ENCODE measurements at places on chromosomes 16 and 17.

DNA sequence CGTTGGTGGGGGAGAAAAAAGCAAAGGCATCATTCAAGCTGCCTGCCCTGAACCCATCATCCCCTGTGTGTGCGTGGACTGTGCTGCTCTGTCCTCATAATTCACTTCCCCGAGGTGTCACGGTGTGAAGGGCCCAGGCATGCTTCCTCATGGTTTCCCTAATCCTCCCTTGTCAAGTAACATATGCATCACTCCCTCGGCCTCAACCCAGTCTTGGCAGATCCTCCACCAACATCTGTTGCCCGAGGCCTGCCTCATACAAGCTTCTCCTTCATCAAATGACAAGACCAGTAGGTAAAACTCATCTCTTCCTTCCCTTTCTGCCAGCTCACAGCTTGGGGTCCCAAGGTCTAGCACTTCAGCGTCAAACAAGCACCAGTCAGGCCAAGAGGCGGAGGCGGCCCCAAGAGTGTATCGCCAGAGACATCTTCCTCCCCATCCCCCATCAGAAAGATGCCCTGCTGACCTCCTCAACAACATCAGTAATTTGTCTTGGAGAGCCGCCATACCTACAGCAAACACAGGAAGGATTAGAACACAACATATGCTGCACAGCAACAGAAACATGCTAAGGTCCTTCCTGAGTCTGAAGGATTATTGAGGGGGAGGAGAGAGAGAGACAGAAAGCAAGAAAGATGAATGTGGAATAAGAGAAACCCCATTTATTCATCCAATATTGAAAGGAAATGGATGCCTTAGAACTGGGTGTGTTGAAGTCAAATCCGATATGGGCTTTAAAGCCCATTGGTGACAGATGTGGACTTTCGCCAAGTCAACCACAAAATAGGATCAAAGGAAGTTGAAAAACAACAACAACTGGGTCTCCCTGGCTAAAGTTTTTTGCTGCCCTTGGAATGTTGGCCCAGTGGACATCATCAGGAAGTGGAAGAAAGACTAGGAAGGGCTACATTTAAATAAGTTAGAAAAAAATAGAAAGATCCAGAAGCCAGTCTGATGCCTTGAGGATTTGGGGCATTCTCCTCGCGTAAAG lies 38.4 kb downstream of the SOX9 start:
- no peak for DNase-seq

DNA sequence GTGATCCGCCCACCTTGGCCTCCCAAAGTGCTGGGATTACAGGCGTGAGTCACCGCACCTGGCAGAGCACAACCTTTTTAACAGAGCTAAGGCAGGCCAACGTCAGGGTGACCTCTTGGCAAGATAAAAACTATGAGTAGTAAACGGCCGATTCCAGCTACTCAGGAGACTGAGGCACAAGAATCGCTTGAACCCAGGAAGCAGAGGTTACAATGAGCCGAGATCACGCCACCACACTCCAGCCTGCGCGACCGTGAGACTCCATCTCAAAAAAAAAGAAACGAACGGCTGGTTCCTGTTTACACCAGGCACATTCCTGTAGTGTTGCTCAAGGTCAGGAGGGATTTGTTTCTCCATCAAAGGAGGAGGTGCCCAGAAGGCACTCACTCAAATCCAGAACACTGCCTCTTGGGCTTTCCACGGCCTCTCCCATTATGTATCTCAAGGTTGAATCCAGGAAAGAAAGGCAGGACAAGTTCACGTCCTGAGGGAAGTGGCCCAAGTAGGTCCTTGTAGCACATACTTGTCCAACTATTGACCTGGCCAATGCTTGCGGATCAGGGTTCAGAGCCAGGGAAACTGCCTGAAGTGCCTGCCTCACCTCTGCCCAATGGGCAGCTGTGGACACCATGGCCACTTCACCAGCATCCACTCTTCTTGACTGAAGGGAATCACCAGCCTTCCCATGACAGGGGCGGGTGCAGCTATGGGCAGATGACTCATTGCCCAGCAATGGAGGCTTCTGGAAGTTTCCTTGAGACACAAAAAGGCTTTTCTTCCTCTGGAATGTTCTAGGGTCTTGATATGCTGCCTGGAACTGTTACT lies 13.5 kb downstream of the KNOP1 start:
- DNase-seq = no peak

DNA sequence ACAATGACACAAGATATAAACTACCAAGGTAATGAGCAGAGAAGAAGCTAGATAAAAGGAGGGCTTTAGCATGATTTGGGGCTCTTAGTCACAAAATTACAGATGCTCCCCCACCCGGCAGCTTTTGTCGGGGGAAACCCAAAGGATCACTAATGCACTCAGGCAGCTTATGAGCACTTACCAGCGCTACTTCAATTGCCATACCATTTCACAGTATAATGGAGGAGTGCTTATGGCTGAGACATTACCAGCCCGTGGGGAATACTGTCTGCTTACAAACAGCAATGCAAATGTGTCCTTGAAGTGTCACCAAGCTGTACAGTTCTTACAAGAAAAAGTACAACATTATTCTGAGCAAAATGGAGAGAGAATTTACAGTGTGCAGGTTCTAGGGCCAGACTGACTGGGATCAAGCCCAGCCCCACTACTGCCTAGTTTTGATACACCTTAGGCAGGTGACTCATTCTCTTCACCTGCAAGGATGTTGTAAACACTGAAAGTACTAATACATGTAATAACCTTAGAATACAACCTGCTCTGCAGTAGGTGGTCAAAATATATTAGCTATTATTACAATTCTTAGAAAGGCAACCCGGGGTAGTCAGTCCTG lies 16.3 kb downstream of the ANKFY1 start:
- DNase-seq = no peak

GRCh38 chr17:29051194-29051593 lies 8.3 kb downstream of the PIPOX start:
- DNase-seq = no peak

DNA sequence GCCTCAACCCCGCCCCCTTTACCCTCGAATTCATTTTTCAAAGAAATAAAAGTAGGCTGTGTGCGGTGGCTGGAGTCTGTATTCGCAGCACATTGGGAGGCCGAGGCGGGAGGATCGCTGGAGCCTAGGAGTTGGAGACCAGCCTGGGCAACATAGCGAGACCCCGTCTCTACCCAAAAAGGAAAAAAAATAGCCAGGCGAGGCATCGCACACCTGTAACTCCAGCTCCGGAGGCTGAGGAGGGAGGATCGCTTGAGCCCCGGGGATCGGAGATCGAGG lies 671 bp upstream of the TOP2A start:
- DNase-seq = no peak

GRCh38 chr17:49634485-49634860 lies 43.4 kb downstream of the SPOP start:
- no peak for DNase-seq

DNA sequence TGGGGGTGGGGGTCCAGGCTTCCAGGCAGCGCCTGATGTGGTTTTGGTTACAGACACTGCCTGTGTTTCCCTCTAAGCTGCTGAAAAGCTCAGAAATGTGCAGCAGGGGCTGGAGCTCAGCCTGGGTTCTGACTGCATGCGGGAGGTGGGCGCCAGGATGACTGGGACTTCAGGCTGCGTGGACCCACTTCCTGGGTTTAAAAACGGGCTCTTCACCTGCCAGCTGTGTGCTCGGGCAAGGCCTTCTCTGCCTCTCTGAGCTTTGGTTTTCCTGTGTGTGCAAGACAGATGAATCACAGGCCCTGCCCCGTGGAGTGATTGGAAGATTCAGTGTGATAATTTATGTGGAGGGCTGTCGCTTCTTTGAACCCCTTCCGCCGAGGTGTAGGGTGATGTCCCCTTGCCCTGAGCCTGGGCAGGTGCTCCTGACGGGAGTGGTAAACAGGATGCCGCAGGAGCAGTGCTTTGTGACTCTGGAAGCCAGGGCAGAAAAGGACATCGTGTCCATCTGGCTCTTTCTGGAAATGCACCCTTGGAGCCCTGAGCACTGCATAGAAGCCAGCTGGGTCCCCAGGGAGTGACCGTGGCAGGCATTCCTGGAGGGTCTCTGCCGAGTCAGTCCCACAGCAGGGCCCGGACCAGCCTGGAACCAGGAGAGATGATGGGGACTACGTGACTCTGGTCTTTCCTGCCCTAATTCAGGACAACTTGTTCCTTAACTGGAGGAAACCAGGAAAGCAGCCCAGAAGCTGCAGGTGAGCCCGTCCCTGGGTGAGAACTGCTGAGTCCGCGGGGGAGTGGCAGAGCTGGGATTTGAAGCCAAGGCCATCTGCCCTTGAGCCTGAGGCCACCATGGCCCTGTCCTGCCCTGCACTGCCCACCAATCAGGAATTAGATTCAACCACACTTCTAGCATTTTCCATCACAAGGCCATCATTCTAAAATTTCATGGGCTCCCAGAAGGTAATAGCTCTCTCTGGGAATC lies 28.5 kb upstream of the SLC7A5 start:
- DNase-seq = peak; percentile 22

DNA sequence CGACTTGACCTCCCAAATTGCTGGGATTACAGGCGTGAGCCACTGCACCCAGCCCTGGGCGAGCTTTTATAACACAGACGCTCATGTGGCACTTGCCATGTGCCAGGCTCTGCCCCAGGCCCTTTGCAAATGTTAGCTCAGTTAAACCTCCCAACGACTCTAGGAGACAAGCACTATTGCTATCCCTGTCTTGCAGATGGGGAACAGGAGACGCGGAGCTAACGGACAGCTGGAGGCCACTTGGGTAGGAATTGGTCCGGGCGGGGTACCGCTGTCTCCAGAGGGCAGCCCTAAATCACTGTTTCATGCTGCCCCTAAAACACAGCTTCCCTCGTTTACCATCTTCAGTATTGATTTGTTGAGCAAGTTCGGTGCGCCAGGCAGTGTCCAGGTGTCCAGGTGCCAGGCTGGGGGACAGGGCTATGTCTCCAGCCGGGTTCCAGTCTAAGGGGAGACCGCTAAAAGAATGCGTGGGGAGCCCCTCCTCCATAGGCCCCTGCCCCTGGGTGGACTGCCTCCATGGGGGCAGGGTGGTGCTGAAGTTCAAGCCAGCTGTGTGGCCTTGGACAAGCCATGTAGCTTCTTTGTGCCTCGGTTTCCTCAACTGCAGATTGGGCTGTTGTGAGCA lies 23.7 kb downstream of the TMEM235 start:
- DNase-seq = no peak

- DNase-seq = no peak
These were observed 4.2 kb downstream of the ZNF843 start for GRCh38 chr16:31438414-31438813.

GRCh38 chr17:55236316-55236715 lies 28.4 kb upstream of the HLF start:
- no peak for DNase-seq

- peak; percentile 75 for DNase-seq
These were observed 91.3 kb downstream of the METRNL start for GRCh38 chr17:83170571-83171260.

DNA sequence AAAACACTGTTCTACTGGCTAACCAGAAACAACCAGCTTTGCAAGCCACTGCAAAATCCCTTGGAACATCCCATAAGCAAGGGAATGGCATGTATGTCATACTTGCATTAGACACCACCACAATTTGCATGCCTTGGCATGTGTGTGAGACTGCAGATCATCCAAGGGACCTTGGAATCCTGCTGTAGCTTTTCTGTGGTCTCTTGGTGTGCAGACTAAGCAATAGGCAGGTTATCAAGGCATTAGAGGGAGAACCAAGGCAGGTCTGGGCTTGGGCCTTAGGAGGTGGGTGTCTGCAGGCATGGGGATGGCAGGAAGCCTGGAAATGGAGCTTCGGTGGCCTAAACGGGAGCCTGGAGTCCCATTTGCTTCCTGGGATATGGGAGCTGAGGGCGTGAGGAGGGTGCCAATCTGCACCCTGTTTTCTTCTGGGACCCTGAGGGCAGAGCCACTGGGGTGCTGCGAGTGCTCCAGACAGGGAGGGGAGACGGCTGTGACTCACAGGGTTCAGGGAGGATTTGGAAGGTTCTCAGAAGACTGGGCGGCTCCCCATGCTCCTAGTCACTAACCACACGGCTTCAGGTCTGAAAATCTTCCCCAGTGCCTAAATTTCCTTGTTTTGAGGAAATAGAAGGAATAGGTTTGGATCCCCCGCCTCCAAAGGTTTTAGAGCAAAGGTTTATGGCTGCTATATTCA lies 36.6 kb downstream of the FAM20A start:
- DNase-seq = no peak

GRCh38 chr17:71922439-71922838 lies 198.4 kb upstream of the SOX9 start:
- peak; percentile 68 for DNase-seq

GRCh38 chr17:6567528-6568183 lies 11.3 kb upstream of the PITPNM3 start:
- DNase-seq = no peak

- no peak for DNase-seq
These were observed 387 bp downstream of the MRPL28 start for GRCh38 chr16:369866-370436.

- DNase-seq = no peak
These were observed 20.4 kb upstream of the GPATCH8 start for GRCh38 chr17:44523672-44523972.

DNA sequence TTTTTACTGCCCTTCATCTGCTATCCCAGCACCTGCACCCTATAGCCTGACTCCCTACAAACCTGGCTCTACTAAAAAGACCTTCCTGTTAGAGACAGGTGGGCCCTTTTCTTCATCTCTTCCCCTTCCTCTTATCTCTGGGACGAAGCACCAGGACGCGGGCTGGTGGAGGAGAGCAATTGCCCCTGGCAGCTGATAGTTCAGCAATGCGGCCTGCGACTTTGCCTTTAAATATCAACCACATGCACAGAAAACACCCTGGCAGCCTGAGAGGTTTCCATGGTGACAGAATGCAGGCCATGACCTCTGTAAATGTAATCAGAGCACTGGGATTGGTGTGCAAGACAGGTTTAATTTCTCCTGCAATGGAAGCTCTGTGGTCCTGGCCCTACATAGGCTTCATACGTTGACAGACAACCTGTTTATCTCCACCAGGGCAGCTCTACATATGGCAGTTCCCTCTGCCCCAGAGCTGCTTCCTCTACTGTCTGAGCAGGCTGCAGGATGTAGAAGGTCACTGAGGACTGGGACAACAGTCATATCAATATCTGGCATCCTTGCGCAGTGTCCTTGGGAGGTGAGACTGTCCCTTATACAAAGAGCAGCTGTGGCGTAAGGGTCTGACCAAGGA lies 10.0 kb upstream of the SKAP1 start:
- peak; percentile 66 for DNase-seq

Measured in GM12865 (cell line).